ENCODE measurements at places on chromosomes 16 and 17.

DNA sequence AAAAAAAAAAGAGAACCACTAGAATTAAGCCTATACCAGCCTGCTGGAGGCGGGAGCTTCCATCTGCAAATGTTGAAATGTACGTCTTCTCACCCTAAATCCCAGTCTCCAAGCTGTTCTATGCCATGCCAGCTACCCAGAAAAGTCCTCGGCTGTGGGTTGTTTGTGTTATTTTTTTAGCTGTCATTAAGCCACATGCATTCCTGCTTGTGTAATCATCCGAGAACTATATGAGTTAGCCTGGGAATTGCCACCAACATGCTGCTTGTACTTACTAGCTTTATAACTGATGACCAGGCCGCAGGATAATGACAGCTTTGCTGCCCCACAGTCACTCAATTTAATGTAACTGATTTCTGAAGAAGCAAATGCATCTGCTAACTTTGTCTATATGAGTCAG lies 313.9 kb upstream of the SALL1 start:
- DNase-seq: no peak

DNA sequence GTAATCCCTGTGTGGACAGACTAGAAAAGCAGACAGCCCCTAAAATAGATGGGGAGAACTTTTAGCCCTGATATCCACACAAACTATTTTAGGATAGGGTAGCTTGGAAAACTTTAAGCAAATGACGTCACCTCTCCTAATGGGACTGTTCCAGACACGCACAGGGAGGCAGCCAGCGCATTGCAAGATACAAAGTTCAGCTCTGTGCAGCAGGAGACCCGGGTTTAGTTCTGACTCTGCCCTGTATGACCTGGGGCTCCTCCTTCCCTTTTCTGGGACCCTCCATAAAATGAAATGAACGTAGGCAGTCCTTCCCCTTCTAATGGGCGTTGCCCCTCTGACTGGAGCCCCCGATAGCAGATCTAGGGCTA lies 6.3 kb downstream of the ZNF689 start:
- DNase-seq: no peak

- no peak for DNase-seq
Measured at GRCh38 chr17:48499248-48499647, 31.6 kb downstream of the HOXB1 start.

- DNase-seq: peak; percentile 28
Measured at GRCh38 chr16:59591480-59591879, 857.4 kb upstream of the GOT2 start.

DNA sequence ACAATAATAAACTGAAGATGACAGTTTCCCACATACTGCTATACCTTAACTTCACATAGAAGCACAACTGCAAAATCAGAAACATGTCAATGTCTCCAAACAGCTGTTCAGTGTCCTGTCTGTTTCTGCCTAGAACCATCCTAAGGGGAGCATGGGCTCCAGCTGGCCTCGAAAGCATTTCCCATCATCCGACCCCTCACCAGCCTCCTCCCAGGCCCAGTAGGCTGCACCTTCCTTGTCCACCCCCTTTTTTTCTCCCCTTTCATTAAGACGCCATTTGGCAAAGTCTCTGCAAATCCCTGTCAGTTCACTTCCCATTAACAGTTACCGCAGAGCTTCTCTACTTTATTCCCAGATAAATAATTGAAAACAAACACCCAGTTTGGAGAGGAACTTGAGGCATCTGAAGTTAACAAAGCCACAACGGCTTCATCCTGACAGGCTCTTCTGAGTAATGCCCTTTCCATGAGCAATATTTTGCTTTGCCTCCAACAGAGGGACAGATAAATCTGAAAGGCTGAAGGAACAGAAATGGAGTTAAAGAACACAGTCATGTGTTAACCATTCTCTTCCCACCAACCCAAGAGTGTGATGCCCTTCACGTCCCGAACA lies 65.3 kb downstream of the SLC39A11 start:
- no peak for DNase-seq

DNA sequence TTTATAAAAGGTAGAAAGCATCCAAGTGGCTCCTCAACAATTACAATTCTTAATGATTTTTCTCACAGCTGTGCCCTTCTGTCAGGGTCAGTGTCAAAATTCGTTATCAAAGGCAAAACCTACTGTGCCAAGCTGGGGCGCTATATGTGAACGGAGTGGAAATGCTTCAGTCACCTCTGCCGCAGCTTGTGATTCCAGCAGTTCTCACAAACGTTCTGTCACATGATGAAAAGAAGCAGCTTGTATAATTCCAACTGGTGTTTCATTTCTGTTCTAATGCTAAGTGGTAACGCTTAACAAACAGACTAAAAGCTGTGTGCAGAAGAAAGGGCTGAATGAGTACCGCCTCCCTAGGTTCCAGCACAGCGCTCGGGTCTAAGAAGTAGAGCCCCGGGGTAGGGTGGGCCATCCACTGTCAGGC lies 14.2 kb downstream of the PLD6 start:
- no peak for DNase-seq

- no peak for DNase-seq
Measured at GRCh38 chr17:82656266-82656665, 8.0 kb upstream of the WDR45B start.

DNA sequence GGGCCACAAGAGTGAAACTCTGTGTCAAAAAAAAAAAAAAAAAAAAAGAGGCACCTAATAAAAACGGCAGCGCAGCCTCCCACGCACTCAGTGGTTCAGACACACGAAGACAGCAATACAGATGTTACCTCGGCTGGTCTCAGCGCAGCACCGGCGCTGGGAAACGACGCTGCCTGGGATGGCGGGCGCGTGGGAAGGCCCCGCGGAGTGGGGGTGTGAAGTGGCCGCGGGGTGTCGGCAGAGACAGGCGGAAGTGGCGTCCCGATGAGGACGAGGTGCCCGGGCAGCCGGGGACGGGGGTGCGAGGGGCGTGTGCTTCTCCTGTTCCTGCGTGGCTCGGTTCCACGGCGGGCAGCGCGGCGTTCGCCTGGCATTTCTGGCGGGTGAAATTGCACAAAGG lies 179.4 kb downstream of the BANP start:
- no peak for DNase-seq

- DNase-seq: peak; percentile 81
Measured at GRCh38 chr17:1186923-1187771, 7.4 kb upstream of the ABR start.

GRCh38 chr16:70159355-70160348 lies 13.9 kb upstream of the CLEC18C start:
- DNase-seq: no peak

DNA sequence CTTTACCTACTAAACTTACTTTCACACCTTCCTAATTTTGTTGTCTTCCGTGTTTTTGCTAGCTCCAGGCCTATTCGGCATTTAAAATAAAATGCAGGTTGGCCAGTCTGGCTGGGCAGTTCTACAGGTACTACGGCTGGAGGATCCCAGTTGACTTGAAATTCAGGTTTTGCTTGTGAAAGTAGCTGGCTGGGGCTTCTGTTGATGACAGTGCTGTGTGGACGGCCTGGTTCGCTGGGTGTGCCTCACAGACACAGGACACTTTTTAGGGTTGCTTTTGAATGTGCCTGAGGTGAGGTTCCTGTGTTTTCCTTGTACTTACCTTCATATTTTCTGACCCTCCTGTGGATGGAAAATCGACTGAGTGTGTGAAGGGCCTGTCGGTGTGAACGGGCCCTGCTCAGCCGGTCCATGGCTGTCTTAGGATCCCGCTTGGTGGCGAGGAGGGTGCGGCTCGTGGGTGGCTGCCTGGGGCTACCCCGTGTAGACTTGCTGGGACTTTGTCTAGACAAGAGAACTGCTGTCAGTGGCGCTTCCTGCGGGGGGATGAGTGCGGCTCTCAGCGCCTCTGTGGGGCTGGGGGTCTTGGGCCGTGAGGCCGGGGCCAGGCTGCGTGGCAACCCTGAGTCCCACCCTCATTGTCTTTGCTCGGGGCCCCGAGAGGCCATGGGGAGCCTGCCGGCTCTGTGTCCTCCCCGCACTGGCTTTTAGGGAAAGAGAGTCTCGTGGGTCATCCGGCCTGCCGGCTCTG lies 18.7 kb upstream of the ZNF750 start:
- DNase-seq: no peak

DNA sequence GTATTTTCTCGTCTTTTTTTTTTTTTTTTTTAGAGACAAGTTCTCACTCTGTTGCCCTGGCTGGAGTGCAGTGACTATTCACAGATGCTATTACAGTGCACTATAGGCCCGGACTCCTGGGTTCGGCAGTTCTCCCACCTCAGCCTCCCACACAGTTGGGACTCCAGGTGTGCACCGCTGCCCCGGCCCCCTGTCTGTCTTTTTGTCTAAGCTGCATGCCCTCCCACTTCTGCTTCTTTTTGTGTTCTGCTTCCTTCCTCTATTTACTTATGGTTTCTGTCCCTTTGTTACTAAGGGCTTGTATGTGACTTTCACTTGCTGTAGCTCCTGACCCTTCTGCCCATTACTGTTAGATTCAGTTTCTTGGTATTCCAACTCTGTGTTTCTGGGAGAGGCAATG lies 20.5 kb downstream of the SLC7A6 start:
- DNase-seq: peak; percentile 56

DNA sequence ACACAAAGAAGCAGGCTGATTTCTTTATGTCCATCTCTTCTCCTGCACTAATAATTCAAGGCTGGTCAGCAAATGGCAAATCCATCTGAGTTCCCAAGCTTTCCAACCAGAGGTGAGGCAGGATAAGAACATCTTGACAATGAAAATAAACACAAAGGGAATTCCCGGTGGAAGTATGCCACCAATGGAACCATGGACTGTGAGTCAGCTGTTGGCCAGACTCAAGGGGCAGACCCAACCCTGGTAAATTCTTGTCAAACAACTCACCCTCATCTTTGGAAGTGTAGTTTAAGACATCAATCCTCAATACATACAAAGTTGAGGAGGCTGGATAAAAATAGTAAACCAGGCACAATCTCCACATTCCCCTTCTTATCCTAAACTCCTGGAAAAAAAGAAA lies 74.3 kb upstream of the CES5A start:
- DNase-seq: no peak

DNA sequence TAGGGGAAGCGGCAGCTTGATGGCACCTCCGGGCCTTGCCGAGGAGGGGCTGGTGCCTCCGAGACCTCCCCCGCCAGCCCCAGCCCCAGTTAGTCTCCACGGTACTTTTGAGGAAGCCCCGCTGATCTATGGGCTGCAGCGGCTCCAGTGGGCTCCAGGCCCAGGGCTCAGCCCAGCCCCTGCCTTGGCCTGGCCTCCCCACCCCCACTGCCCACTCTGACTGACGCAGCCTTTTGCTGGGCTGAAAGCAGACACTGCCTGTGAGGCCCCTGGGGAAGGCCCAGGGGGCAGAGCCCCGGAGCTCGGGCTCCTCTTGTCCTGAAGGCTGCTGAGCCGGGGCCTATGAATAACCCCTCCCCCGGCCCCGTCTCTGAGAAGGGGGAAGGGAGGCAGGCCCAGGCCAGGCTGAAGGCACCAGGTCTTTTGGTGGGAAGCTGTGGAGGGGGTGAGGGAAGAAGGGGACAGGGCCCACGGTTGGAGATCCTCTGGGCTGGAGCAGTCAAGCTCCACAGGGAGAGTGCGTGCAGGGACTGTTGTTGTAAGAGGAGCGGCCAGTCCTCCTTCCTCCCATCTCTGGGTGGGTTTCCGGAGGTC lies 7.5 kb upstream of the SMTNL2 start:
- no peak for DNase-seq

DNA sequence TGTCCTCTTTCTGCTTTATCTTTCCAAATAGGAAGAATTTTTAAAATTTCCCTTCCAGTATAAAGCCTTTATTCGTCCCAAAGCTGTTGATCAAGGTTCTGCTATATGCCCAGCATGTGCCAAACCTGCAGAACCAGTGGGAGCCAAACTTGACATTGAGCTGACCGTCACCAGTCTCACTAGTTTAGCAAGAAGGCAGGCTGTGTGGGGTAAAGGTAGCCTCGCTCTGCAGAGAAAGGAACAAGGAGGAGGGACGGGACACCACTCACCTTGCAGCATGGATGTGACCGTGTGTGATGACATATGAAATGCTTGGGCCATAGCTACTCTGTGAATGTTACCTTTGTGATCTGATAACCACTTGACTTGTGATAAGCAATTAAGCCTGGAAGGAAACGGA lies 392.2 kb downstream of the CPPED1 start:
- no peak for DNase-seq

- DNase-seq: no peak
Measured at GRCh38 chr17:64739316-64740058, 77.4 kb upstream of the SMURF2 start.

DNA sequence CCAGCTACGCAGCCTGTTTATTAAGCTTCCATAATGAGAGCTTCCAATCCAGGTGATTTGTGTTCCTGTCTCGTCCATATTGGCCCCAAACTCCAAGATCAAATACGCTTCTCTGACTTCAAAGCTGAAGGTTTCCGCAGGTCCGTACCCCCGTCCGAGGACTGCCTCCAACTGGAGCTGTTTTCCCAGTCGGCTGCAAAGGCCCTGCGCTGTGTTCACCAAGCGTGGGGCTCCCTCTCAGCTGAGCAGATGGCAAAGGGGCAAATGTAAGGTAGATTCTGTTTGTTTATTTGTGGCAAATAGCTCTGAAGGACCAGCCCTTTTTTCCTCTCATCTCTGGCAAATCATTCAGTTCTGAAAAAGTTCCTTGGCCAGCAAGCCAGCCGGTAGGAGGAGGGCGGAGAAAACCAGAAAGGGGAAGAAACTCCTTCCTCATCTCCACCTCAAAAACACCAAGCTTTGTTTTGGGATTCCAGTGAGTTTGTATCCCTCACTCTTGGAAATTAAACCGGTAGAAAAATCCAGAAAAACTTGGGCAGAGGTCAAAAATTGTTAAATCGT lies 35.2 kb downstream of the NXN start:
- no peak for DNase-seq

- DNase-seq: no peak
Measured at GRCh38 chr17:83143817-83144231, 64.4 kb downstream of the METRNL start.

- peak; percentile 75 for DNase-seq
Measured at GRCh38 chr17:79087428-79088143, 13.0 kb downstream of the ENGASE start.

- no peak for DNase-seq
Measured at GRCh38 chr17:2146132-2146871, 91.4 kb downstream of the HIC1 start.

DNA sequence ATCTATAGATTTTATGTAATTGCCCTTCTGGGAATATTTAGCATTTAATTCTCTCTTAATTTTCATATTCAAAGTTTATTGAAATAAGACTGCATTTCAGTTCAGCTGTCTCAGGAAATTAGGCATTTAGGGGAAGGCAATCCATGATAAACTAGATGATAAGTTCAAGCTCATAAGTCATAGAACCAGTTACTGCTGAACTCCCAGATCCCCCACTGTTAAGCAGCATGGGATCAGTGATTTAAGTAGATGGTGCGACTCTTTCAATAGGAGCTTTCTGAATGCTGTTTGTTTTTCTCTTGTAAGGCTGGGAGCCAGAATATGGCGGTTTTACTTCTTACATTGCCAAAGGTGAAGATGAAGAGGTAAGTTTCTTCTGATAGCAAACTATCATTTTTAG lies 23.8 kb downstream of the OGFOD1 start:
- DNase-seq: no peak

- DNase-seq: no peak
Measured at GRCh38 chr16:296806-297510, 14.0 kb downstream of the PDIA2 start.

DNA sequence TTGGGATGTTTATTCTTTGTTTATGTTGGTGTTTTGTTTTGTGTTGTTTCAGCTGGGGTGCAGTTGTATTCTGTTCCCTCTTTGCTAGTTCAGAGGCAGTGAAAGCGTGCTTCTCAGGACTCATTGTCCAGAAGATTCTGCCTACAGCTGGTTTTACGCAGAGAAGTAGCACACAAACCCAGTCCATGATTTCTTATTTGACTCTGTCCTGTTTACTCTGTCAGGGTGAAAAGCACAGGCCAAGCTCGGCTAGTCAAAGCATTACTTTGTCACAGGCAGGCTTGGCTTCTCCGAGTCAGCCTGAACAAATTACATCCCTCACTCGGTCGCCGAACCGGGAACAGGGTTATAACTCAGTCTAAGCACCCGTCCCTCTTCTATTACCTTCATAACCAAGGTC lies 435.0 kb downstream of the MAF start:
- DNase-seq: no peak
